ENCODE measurements at places on chromosomes 7 and 10.
A peak's percentile ranks its signal among the peaks of the same experiment; 100 is the strongest.

- DNase-seq: no peak
Measured at GRCh38 chr10:84395581-84395980, 67.2 kb downstream of the CCSER2 start.

GRCh38 chr7:39428221-39428620, 138.0 kb upstream of the YAE1 start:
- no peak for DNase-seq

DNA sequence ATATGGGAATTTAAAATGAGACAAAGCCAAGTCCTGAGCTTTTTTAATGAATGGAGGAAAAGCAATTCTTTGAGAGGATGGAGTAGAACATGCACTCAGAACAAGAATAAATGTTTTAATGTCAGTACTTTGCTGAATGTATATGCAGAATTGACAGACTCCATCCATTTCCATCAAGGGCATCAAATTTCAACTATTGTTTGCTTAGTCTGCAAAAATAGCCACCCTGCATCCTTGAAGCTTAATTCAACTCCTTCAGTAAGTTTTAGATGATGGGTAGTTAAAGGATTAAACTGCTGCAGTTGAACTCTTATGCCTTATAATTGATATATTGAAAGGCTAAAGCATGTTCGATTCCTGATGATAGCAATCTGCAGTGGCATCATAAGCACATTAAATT, 99.7 kb upstream of the IFRD1 start:
- DNase-seq: no peak

DNA sequence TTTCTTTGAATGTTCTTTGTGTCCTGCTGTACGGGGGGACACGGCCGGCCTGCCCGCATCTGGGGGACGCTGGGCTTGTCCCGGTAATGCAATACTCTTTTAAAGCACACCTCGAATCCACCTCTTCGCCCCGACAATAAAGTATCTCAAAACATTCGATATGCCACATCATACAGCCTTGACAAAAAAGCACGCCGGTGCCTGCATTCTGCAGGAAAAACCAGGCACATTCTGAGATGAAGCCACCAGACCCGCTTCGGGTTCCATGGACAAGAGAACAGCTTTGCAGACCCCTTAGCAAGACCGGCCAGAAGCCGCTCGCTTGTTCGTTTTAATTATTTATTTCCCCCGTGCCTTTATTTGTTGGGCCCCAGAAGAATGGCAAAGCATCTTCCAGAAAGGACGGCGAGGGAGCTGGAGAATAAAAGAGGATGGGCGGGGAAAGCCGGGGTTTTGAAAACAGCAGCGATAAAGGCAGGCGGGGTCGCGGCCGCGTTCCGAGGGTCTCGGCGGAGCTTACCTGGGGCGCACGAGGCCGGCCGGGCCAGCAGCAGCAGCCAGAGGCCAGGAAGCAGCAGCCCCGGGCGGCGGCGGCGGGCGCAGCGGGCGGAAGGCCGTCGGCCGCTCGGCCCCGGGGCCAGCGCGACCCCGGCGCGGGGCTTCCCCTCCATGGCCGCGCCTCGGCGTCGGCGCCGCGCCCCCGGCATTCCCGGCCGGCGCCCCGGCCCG, 462 bp downstream of the KIAA1549 start:
- no peak for DNase-seq

- no peak for DNase-seq
Measured at GRCh38 chr7:87570178-87570577, 30.5 kb downstream of the ABCB1 start.

DNA sequence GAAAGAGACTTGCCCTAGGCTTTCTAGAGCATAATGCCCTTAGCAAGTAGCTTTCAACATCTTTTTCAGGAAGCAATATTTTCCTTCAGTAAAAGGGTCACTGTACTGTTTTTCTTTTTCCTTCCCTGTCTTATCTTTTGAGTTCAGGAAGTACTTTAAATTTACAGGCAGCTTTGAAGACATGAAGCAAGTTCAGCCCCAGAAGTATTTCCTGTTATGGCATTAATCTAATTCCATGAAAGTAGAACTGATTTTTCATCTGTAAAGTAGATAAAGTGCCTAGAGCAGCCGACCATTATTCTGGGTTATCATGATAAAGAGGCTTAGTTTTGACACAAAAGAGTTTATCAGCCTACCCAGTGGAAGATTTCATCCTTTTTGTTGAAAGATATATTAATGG, 288.2 kb downstream of the ADK start:
- DNase-seq: no peak

- DNase-seq: no peak
Measured at GRCh38 chr10:27297844-27298521, 57.4 kb upstream of the ACBD5 start.

GRCh38 chr7:127474457-127474856, 81.9 kb upstream of the ZNF800 start:
- DNase-seq: peak; percentile 38

DNA sequence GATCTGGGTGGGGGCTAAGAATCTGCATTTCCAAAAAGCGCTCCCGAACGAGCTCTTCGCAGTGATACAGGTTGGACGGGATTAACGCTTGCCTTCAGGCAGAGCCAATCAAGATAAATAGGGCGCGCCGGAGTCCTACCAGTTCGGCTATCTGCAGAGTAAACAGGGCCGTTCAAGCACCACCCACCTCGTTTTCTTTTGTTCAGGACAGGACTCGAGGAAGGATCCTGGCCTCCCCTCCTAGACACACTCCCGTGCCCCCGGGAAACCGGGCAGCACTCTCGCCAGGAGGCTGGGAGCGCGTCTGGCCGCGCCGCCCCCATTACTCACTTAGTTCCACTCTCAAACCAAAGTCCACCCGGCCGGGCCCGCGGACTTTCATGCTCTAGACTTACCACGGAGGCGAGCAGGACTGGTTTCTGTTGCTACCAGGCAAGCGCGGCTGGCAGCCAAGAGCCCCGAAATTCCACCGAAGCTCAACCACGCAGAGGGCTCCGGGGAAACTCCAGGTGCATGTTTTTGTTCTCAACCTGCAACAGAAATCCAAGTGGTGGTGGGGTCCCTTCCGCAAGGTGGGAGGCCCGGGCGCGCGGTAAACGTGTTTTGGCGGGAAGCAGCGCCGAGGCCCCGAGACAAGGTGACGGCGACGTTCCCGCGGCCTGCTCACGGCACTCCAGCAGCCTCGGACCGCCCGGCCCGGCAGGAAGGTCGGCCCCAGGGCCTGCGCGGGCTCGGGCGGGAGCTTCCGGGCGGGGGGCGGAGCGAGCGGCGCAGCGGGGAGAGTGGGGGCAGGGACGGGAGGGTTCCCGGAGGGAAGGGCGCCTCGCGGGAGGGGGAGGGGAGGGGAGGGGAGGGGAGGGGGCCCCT, 12.7 kb downstream of the HNRNPF start:
- peak; percentile 91 for DNase-seq

All from iPS-NIHi11 (cell line).